Heart right ventricle (tissue), 16 donors: ENCODE measurements at places on chromosomes 12 and 14. TPM values are rescaled to one million over a fixed set of nuclear protein-coding genes. Genes with fewer than 3 reads are reported as not detected.

Gene HHIPL1
- total RNA-seq = 0.81 TPM

Gene KRT71
- not detected for total RNA-seq

Gene TAS2R13
- 0.32 TPM for total RNA-seq

Gene KRT85
- not detected for total RNA-seq
